Posterior vena cava (tissue), 2 donors: ENCODE measurements at places on chromosomes 5 and 9.

DNA sequence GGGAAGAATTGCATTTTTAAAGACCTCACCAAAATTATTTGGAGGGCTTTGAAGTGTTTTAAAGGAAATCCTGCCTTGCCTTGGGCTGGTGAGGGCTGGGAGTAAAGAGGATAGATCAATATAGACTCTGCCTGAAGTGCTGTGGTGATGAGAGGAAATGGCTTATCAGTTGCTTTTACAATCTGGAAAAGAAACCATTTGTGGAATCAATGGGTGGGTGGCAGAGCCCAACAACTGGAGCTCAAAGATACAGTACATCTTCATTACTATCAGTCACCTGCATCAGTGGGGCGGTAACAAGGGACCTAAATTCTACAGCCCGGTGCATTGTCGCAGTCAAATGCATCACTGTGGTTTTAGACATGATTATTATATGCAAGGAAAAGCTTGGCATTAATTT, 41.5 kb upstream of the HMHB1 start:
- no peak for DNase-seq

- DNase-seq: no peak
These were observed 394.9 kb upstream of the CD180 start for GRCh38 chr5:67591491-67591890.

- DNase-seq: no peak
These were observed 98.4 kb downstream of the TARS1 start for GRCh38 chr5:33539212-33539611.

- DNase-seq: no peak
These were observed 62.2 kb upstream of the ZNF462 start for GRCh38 chr9:106800701-106801270.

DNA sequence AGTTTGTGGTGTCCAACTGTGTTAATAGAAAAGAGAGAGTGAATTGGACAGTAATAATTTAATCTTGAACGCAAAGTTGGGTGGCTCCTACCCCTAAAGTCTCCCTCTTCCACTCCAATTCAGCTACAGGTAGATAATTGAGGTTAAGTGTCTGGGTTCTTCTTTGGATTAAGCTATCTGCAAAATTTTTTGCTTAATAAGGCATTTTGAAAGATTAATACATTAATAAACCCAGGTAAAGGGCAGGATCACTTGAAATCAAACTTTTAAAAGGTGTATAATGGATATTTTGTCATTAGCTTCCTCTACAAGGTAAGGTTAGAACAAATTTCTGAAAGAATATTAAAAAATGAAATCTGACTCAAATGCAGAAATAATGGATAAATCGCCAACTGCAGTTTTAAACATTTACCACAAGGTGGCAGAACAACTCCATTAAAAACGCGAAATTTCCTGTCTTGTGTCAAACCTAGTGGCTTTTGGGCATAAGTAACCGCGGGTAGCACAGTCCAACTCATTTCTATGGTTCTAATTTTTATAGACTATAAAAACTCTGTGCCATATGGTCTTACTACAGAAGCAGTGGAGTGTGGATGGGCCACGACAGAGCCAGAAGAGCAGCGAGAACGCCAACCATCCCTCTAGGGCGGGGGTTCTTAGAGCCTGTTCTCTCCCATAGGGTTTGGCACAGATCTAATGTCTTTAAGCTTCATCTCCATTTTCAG, 276.5 kb downstream of the ARHGEF28 start:
- no peak for DNase-seq

DNA sequence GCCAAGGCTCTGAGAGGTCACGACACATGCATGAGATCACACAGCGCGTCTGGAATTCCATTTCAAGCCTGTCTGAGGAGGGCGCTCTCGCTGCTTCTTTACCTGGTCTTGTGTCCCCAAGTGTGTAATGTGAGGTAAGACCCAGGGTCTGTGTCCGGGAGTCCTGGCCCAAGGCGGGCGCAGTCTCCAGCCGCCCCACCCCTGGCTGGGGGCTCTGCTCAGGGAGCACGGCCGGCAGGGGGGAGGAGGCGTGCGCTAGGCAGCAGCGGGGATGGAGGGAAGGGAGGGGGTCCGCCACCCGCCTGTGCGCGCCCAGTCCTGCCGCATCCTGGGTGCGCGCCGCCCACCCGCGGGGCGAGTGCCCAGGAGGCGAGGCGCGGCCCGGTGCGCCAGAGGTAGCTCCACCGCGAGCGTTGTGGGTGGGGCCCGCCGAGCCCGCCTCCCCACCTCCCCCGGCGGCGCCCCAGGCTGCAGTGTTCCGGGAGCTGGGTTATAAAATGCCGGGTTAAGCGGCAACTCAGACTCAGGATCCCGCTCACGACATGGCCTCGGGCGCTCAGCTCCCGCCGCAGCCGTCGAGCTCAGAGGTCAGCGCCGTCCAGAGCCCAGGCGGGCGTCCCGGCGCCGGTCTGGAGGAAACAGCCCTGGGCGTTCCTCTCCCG, at the start of gene CCNI2:
Gene CCNI2 (plus strand): TSS at position 473 of the 662 bp plus-strand sequence. CDS start 70 bp downstream, at position 543.
- no peak for DNase-seq

GRCh38 chr9:76369583-76369982, 24.6 kb downstream of the RFK start:
- no peak for DNase-seq

GRCh38 chr9:109016132-109016531, 2.8 kb upstream of the CTNNAL1 start:
- no peak for DNase-seq

- DNase-seq: no peak
These were observed 14.9 kb downstream of the GLDC start for GRCh38 chr9:6630502-6631206.

DNA sequence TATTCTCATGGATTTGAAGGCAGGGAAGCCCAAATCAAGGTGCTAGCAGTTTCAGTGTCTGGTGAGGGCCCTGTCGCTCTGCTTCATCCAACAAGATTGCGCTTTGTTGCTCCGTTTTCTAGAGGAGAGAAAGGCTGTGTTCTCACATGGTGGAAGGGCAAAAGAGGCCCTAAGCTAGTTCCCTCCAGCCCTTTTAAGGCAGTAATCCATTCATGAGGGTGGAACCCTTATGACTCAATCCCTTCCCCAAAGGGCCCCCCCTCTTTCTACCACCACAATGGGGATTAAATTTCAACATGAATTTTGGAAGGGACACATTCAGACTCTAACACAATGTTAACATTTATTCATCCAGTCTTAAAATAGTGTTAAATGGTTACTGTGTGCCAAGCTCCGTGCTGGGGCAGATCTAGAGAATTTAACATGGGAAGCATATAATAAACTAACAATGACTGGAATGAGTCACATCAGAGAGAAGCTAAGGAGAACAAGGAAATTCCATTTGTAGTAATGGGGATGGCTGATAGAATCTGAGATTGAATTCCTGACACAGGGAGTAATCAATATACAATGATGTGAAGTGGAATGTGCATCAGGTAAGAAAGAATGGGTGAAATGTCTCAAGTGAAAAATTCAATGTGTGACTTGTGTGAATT, 382.8 kb upstream of the ZNF608 start:
- DNase-seq: no peak

DNA sequence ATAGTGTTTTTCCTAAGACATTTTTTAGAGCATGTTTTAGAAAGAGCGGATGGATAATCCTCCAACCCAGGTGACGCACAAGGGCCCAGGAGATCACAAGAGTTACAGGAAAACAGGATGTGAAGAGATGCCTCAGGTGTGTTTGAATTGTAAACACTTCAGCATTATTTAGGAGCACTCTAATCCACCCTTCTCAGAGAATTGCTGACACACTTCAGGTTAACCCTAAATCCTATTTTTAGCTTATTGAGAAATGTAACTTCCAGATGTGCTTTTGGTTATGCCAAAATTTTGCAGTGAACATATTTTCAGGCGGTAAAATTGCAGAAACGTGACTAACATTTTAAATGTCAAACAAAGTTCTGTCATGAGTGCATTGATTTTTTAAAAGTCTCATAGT, 755.4 kb upstream of the CTNND2 start:
- no peak for DNase-seq

DNA sequence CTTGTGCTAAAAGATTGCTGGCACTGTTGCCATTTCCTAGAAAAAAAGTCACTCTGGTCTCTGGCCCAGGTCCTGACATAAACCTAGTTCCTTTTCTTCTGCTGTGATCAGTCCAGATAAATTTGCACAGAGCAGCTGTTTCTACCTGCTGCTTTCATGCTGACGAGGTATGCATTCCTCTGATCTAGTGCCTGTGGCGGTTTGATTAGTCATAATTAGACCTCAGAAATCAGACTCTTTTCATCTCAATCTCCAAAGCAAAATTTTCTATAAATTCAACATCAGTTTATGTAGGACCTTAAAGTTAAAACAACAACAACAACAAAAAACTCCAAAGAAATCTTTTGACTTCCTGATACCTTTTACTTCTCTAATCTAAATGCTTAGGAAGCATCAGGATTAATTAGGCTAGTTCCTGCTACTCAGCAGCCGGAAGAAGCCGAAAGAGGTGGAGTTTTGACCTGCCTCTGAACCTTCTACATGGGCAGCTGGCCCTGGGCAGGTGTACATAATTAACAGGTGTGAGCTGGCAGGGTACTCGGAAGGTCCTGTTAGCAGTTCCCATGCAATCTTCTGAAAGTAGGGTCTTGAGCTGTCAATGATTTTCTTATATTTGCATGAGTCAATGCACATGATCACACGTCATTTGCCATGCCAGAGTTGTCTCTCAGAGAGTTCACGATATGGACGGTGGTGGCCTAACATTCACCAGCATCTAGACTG, 83.3 kb upstream of the CCDC112 start:
- no peak for DNase-seq

- DNase-seq: no peak
These were observed 339.5 kb downstream of the BNC2 start for GRCh38 chr9:16530669-16531642.

DNA sequence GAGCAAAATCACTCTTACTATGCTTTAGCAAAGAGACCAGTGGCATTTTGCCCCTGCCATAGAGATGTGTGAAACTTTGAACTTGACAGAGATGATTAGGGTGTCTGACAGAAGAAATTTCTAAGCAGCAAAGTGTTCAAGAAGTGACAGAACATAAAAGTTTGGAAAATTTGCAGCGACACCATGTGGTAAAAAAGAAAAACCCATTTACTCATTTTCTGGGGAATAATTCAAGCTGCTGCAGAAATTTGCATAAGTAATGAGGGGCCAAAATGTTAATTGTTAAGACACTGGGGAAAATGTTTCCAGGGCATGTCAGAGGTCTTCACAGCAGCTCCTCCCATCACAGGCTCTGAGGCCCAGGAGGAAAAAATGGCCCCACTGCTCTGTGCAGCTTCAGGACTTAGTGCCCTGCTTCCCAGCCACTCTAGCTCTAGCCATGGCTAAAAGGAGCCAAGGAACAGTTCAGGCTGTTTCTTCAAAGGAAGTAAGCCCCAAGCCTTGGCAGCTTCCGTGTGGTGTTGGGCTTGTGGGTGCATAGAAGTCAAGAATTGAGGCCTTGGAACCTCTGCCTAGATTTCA, 6.1 kb upstream of the AP3B1 start:
- no peak for DNase-seq

DNA sequence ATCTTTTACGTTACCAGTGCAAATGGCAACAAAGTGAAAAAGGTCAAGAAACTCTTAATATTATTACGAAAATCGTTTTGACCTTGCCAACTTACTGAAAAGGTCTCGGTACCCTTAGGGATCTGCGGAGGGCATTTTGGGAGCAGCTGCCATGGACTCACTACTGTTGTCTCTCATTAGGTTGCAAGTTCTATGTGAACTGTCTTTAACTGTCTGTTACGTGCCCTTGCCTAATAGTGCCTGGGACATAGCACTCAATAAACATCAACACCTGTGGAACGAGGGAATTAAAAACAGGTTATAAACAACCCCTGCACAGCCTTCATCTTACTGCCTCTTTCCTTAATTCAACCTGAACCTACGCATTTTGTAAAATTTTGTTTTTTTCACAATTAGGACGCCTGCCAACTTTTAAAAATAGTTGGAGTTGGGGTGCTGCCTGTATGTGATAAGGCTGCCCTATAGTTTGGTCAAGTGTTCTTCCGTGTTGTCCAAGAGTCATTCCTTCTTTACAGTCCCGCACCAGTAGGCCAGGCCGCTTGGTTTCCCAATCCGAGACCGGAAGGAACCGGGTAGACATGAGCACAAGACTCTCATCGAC, 527 bp upstream of the SREK1 start:
- no peak for DNase-seq

- no peak for DNase-seq
These were observed 545.5 kb upstream of the DAB2 start for GRCh38 chr5:39970117-39970798.

GRCh38 chr5:74772359-74772758, 5.3 kb downstream of the NSA2 start:
- no peak for DNase-seq

DNA sequence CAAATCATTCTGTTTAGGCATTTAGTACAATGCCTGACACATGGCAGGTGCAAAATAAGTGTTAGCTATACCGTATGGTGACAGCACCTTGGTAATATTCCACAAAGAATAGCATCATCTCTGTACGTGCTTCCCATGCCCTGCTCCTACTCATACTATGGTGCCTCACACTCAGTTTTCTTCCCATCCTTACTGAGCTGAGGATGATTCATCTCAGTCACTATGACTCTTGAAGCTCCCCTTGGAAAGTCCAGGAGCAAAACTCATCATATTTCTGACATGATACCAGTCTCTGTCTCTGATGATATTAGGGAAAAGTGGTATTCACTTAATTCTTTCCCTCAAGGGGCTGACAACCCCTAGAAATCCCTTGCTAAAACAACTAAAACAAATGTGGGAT, 423.3 kb downstream of the EFNA5 start:
- no peak for DNase-seq

GRCh38 chr5:170278611-170279458, 18.7 kb downstream of the LCP2 start:
- peak; percentile 91 for DNase-seq

- DNase-seq: no peak
These were observed 60.6 kb upstream of the SYK start for GRCh38 chr9:90741036-90741435.

- DNase-seq: no peak
These were observed 154.4 kb downstream of the GLIS3 start for GRCh38 chr9:4145482-4145881.

DNA sequence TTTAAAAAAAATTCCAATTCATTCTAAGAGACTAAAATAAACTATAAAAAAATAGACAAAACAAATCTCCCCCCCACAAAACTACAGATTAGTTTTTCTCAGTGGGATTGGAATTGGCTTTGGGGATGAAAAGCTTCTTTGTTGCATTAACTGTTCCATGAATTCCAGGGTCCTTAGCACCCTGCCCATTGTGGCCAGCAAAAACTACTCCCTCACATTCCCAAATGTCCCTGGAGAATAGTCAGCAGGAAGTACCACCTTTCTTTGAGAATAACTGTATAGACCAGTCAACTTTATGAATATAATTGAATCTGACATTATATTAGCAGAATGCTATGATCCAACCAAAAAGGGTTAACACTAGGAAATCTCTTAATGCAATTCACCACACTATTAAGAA, 147.9 kb downstream of the LPAR1 start:
- no peak for DNase-seq

- no peak for DNase-seq
These were observed 111.4 kb downstream of the LHX2 start for GRCh38 chr9:124122813-124123462.

DNA sequence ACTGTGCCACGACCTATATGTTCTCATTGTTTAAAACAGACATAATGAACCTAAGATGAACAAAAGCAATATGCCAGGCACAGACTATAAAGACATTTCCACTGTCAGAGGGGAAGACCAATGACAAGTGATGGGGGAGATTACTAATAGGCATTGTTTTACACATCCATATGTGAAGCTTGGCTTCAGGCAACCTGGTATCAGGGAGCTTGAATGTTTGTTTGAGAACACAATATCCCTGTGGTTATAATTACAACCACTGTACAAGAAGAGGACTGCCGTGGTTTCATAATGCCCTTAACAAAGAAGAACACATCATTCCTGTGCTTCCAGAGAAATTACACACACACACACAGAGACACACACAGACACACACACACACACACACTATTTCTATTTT, 385.7 kb downstream of the BNC2 start:
- no peak for DNase-seq
